MG63 (cell line): ENCODE measurements at places on chromosomes 7 and 10.

DNA sequence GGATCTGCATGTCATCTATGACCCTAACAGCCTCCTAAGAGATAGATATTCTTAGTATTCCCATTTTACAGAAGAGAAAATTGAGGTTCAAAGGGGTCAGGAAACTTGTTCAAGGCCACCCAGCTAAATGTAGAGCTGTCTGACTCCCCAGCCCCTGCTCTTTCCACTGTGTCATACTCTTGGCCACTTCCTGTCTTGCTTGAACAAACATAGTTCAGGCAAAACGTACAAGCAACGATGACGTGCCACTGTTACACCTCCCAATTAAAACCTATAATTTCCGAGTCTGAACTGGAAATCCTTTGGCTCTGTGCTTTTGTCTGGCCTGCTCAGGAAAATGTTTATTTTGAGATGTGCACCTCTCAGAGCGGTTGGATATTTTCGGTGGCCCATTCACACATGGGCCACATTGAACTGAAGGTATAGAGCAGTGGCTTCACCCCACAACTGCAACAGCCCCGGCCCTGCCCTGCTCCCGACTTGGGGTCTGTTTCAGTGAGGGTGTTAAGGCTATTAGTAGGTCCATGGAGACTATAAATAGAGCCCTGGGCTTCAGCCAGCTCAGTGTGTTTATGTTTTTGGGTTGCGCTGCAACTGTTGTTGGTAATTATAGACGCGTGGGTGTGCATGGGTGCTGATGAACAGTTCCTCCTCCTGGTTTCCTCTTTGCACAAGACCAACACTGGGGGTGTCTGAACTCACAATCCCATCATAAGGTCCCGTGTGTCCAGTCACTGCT, 172.3 kb upstream of the ADO start:
- no peak for DNase-seq

GRCh38 chr10:62815381-62816075, 638 bp downstream of the EGR2 start:
- DNase-seq: no peak

GRCh38 chr10:126533644-126534043, 136.8 kb downstream of the C10orf90 start:
- no peak for DNase-seq

DNA sequence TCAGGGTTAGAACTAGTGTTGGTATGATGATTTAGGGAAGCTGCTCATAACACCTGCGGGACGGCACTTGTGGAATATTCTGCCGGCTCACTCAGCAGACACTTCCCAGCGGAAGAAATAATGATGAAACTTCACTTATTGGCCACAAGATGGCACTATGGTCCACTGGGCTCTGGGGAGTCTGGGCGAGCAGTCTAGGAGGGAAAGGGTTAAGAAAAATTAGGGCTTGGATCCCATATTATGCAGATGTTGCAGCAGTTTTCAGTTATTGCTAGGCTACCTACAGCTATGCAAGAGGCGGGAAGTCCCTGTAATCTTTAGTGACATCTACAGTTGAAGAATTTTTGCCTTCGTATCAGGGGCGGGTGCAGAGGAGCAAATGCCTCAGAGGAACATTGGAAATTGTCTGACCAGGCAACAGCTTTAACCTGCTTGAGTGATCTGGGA, 238.7 kb upstream of the PRSS58 start:
- DNase-seq: no peak

- DNase-seq: no peak
Measured at GRCh38 chr7:156947120-156947843, 2.2 kb upstream of the NOM1 start.

DNA sequence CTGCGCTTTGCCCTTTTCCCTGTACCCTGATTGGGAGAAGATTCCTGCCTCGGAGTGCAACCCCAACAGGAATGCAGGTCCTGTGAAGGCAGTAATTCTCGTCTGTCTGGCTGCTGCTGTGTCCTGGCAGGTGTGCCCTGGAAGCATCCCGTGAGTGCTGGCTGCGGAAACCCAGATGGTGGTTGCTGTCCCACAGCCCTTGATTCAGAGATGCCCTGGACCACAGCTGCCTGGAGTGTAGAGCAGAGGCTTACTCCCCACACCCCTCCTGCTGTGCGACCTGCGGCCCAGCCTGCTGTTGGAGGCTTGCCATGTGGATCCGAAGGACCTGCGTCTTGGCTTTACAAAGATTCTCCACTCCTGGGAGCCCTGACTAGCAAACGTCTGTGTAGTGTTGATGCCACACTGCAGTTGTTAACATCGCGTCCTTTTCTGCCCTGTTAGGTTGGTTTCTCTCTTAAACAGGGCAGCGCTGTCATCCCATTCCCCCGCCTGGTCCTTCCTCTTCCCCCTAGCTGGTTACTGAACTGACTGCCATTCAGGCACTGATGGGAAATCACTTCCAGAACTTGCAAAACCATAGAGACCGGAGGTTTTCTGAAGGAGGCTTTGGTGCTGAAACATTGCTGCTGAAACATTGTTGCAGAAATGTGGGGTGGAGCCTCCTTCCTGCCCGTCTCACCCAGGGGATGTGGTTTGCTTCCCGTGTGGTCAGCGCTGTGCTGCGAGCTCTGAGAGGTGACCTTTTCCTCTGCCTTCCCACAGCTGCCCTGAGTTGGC, 53.3 kb downstream of the DNAJB6 start:
- DNase-seq: no peak
